Nephron progenitor cell (in vitro differentiated cells): ENCODE measurements at places on chromosomes 13 and 19.

GRCh38 chr19:13005861-13006370 is 10.6 kb downstream of the NFIX start:
- DNase-seq = no peak

DNA sequence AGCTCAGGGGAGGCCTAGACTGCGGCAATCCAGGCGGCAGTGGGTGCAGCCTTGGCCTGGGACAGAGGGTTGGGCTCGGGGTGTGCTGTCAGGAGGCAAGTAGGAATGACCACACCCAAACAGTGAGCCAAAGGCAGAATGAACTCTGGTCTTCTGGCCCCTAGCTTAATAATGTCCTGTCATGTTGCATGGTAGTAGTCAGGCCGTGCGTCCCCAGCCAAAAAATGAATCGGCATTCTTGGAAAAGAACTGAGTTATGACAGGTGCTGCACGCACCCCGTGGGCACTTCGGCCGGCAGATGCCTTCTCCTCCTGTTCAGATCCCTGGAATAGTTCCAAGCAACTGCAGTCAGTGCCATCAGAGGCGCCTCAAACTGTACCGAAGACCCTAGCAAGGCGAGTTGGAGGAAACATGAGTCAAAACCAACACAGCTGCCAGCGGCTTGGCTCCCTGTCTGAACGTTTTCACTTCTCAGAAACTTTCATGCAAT is 55.9 kb downstream of the ATP7B start:
- no peak for DNase-seq

DNA sequence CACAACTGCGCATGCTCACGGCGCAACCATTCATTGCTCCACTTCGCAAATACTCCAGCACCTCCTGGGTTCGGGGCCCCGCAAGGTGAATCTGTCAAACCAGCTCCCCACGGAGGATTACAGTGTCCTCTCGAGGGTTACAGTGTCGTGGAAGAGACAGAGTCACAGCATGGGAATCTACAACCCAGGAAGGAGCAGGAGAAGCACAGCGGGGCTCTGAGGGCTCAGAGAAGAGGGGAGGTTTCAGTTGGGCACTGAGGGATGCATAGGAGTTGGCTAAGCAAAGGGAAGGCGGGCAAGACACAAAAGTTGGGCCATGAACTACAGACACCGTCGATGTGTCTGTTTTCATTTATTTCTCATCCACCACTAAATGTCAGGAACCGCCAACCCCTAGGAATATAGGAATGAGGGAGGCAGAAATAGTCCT is 1.0 kb upstream of the GTF2F1 start:
- DNase-seq = no peak

DNA sequence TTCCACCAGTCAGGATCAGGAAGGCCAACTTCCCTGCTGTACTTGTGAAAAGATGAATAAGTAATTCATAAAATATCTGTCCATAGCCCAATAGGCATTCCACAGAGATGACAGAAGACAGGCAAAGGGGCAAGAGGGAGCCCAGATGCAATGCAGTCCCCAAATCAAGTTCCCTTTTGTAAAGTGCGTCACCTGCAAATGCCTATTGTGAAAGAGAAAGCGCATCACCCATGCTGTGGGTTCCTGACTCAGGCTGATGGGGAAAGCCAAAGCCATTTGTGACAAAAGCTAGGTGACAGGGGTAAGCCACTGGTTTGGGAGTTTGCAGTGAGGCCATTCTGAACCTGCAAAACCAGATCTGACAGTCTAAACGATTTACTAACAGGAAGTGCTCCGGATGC is 157.5 kb upstream of the ZNF536 start:
- DNase-seq = no peak

DNA sequence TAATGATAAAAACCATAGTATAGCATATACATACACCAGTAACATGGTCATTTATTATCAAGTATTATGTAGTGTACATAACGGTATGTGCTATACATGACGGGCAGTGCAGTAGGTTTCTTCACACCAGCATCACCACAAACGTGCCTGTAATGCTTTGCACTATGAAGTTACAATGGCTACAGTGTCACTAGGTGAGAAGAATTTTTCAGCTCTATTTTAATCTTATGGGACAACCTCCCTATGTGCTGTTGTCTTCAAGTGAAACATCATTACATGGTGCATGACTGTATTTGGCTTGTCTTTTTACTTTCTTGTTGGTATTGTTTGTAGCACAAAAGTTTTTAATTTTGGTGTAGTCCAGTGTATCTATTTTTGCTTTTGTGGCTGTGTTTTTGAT is 18.7 kb downstream of the CDK8 start:
- no peak for DNase-seq

GRCh38 chr19:34226036-34226435 is 28.3 kb upstream of the GARRE1 start:
- no peak for DNase-seq

DNA sequence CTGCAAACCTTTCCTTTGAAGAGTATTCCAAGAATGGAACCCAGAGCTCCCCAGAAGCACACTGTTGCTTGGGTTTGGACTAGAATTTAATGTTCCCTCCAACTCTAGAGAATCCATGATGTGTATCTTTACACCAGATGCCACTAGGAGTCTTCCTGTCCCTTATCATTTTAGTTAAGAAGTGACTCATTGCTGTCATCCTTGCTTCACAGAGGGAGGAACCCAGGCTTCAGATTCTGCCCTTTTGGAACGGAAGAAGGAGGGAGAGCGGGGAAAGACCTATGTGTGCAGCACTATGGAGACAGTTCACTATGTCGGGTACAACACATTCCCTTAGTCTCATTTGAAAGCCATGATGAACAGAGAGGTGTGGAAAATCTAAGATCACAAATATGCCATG is 2.1 kb upstream of the ATP12A start:
- no peak for DNase-seq

DNA sequence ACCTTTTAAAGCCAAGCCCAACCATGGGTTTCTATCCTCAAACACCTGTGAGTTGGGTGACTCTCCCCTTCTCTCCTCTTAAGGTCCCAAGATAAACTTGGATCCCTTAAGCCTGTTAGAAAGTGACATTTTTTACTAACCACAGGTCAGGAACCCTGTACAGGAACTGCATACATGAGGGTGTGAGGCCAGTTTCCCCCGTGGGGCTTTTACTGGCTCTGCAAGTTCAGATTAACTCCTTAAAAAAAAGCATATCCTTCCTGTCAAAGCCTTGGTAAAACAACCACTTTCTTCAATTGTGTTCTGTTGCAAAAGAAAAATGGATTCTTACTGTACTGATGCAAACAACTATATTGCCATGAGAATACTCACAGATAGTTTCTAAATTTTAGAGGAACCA is 2638.7 kb upstream of the PCDH20 start:
- DNase-seq = no peak

DNA sequence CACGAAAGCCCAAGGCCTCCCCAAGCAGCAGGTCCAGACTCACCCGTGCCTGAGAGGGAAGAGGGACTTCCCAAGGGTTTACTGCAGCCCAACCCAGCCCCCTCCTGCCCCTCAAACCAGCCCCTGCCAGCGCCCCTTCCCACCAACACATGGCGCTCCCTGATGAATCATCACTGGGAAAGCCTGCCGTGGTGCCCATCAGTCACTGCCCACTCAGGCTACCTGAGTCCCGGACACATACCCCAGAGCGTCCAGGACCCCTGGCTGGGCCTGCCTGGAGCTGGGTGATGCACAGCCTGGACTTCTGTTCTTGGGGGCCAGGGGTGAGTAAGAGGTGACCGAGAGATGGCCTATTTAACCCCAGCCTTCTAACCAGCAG is 60.6 kb downstream of the MLLT1 start:
- no peak for DNase-seq
